ENCODE measurements at places on chromosomes 3 and 15. TPM values are rescaled to one million over a fixed set of nuclear protein-coding genes. Genes with fewer than 3 reads are reported as not detected.

IL17RD gene
- total RNA-seq, result 46.8 TPM

MNS1 gene
- 0.68 TPM for total RNA-seq

SI gene
- total RNA-seq, result not detected

- DNase-seq, result no peak
Measured at GRCh38 chr3:128970740-128971047, 23.2 kb downstream of the CFAP92 start.

MORC1 gene
- total RNA-seq, result not detected

ARPP19 gene
- 177 TPM for total RNA-seq

GRCh38 chr3:45054196-45054857 lies 28.2 kb downstream of the CLEC3B start:
- no peak for DNase-seq

SERPINI2 gene
- total RNA-seq, result not detected

DNA sequence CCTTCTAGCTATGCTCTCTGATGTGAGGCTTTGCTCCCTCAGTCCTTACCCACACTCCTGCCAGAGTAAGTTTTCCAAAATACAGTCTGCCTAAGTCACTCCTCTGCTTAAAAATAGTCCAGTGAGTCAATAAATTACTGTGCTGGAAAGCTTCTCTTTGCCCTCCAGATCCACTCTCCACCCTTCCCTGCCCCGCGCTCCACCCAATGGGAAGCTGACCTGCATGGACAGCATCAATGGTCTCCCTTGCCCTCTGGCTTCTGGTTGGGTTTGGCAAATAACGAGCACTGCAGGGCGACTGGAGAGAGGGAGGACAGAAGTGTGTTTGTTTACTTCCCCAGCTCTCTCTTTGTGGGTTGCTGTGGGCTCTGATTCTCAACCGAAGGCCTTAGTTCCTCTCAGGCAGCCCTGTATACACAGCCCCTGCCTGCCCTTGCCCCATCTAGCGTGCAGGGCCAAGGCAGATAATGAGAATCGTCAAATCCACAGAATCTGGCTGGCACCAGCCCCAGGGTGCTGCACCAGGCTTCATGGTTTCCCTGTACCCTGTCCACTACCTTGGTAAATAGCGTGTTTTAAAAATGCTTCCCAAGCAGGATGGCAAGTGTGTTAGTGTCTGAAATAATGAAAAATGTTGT lies 110.4 kb downstream of the ADAMTSL3 start:
- no peak for DNase-seq

GRCh38 chr3:49614936-49615335 lies 59.2 kb upstream of the APEH start:
- DNase-seq, result no peak

RBM5 gene
- total RNA-seq, result 170 TPM

DNA sequence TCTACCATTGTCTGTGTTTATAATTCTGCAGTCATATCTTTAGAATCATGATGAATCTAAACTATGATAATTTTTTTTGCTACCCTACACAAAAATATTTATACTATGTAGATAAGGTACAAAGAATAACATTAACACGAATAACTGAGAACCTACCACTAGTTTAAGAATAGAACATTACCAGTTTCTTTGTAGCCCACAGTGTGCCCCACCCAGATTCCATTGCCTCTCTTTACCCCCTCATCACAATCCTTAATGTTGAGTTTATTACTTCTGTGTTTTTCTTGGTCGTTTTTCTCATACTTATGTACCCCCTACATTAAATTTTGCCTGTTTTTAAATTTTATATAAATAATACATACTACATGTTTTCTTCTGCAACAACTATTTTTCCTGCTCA lies 140.5 kb downstream of the BBX start:
- DNase-seq, result no peak

- no peak for DNase-seq
Measured at GRCh38 chr3:197949191-197949777, 706 bp upstream of the RPL35A start.

SERINC4 gene
- not detected for total RNA-seq

- peak; percentile 92 for DNase-seq
Measured at GRCh38 chr3:159763011-159763601, 225.5 kb upstream of the IL12A start.

DNA sequence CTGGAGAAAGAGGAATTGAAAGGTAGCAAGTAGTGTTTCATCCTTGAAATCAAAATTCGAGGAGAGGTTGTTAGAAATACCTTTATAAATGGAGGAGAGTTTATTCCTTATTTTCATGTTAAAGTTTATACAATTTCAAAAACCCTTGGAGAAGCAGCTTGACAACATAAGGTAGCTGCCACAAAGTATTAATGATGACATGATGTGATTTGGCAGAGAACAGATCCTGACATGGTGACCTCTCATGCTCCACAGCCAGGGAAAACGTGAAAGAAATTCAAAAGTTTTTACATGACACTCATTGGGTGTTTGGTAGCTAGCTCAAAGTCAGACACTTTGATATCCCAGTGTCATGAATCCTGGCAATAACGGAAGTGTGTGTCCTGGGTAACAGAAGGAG lies 320.8 kb downstream of the GBE1 start:
- DNase-seq, result no peak

DNA sequence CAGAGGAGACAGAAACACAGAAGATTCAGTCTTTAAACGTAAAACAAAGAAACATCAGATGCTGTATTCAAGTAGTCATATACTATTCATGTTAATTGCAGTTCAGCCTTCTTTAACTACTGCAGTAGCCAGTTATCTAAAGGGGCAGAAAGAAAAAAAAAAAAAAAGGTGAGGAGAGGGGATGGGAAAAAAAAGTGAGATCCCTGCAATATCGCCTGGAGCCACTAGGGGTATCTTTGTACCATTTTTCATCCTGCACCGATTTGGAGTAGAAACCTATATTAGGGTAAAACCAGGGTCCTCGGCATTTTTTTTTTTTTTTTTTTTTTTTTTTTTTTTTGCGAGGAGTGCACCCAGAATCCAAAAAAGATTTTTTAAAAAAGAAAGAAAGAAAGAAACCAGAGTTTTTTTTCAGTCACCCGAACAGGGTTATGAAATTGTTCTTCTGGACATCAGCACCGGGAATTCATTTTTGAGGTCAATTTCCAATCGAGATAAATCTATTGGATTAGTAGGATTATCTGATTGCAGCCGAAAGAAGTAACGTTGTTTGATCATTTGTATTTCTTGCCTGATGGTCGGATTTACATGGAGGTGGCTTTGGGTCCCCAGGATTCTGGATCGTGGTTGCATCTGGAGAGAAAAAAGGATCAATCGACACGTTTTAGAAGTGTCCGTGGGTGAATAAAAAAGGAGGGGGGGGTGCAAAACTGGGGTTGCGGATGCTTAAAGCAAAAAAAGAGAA lies 186.7 kb downstream of the NLGN1 start:
- DNase-seq, result no peak

LDHAL6B gene
- not detected for total RNA-seq

DNA sequence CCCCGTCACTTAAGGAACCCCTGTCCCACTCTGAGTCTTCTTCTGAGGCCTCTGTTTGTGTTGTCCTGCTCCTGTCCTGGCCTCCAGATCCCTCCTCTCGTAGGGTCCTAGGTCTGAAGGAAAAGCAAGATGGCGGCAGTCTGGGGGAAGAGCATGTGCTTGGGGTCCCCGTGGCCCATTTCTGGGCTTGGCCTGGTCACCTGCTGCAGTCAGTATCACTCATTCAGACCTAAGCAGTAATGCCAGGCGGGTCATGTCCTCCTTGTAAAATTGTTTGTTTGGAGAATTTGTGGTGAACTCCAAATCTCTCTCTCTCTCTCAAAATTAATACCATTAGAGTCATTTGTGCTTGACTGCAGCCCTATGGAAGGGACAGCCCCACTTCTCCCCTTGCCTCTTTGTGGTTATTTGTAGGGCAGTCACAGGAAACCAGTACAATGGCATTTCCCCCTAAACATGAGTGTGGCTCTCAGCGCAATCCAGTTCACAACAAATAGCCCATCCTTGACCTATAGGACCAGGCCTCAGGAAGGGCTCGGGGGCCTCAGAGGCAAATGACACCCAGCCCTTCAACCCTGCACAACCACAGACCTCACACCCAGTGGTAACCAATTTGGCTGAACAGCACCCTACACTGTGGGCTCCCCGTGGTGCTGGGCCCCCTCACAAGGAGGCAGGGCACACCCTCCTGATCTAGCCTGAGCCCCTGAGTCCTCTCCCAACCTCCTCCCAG lies 173.5 kb downstream of the OR4M2 start:
- DNase-seq, result no peak

NPAP1 gene
- 0.28 TPM for total RNA-seq

- DNase-seq, result no peak
Measured at GRCh38 chr3:55678546-55679216, 191.6 kb upstream of the WNT5A start.

MEX3B gene
- total RNA-seq, result 4.3 TPM

GRCh38 chr3:161893972-161894371 lies 397.4 kb downstream of the OTOL1 start:
- DNase-seq, result no peak

FOXB1 gene
- not detected for total RNA-seq

FBXL22 gene
- 107 TPM for total RNA-seq

GOLGA6L4 gene
- total RNA-seq, result 5.0 TPM

DNA sequence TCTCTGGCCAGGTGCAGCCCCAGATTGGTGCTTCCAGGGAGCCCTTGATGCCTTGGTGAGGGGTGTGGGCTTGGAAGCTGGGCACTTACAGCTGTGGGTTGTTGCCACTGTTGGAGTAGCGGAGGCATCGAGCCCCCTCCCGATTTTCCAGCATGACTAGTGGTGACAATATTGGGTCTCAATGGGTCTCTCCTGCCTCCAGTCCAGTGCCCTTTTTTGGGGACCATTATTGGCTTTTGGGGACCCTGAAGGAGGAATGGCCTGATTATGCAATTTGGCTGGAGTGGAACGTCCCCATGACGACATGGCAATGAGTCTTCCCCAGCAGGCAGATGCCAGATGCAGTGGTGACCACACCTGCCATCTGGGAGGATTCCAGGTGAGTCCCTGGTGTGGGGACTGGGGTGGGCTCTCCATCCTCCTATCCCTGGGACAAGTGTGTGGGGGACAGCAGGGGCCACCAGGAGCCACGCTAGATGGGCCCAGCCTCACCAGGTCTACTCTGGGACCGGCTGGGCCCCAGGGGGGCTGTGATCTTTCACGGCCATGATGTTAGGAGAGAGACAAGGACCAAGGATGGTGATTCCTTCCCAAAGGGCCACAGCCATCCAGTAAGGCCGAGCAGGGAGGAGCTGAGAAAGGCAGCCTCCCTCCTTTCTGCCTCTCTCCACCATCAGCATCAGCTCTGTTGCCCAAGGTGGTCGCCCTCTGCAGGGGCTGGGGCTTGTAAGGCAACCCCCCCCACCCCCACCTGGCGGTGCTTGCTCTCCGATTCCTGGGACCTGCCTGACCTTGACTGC lies 196.8 kb downstream of the GOLGA6L6 start:
- peak; percentile 63 for DNase-seq

DNA sequence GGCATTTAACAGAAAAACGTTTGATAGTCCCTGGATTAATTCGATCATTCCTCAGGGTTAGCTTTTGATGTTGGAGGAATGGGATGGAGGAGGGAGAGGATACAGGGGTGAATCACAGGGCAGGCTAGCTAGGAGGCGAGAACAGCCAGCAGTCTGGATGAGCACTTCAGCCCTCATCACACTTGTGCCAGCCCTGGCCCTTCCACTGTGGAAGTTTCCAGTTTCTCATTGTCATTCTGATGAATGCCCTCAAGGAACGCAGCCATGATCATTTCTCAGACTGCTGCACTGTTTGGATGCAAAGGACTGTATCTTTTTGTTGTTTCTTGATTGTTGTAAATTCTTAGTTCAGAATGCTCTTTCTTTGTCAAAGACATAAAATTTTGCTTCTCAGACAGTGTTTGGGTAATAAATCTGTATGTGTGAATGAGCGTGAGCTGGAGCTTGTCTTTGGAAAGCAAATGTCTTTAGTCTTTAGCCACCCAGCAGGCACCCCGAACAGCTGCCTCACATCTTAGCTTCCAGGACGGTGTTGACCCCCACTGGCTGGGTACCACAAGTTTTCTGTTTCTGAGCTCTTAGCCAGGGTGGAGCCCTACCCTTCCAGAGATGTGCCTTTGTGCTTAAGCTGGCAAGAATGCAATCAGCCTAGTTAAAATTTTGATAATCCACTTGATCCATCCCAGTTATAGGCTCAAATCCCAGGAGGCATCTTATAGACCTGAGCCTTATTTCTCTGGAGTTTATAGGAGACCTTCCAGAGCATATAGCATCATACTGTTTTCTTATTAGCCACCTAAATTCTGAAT lies 121.1 kb downstream of the PDCD6IP start:
- DNase-seq, result no peak

ZBTB47 gene
- 34.9 TPM for total RNA-seq

DNA sequence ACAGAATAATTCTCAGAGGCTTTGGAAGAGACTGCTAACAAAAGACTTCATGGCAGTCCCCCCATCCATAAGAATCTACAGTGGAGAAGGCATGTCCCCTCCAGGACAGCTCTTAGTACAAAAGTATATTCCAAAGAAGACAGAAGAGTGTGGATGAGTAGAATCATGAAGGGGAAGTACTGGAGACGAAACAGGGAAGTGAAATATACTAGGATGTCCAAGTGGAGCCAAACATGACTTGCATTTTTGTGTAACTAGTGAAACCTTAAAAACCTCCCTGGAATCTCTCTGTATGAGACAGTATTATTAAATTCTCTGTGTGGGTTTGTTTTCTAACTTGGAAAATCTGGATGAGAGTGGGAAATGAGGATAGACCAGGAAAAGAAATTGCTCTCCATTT lies 312.4 kb downstream of the RSL24D1 start:
- DNase-seq, result no peak

DNA sequence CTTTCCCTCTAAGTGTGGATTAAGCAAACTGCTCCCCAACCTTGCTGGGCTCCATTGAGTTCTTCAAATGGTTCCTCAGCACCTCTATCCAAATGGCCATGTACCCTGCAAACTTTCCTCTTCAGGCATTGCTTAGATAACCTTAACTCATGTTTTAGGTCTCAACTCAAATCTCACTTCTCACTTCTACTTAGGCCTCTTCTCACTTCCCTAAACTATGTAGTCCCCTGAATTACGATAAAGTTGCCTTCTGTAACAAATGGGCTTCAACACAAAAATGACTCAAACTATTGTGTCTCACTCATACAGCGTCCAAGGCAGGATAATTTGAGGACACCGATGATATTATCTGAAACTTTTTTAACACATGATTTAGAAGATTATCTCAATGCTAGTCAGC lies 62.4 kb upstream of the STAC start:
- DNase-seq, result no peak

LARP6 gene
- 26.6 TPM for total RNA-seq

GRCh38 chr3:8988791-8989558 lies 25.7 kb upstream of the RAD18 start:
- no peak for DNase-seq

DNA sequence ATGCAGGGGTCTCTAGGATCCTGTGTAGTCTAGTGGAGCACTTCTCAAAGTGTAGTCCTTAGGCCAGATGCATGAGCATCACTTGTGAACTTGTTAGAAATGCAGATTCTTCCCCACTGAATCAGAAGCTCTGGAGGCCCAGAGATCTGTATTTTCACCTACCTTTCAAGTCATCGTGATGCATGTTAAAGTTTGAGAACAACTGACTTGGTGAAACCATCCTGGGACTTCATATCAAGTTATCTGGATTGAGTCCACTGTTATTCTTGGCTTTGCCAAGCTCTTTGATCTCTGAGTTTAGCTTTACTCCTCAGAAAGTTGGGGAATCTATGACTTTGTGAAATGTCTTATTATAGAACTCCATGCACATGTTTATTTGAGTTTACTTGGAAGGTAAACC lies 78.5 kb downstream of the ARNT2 start:
- no peak for DNase-seq

NR1I2 gene
- total RNA-seq, result 1.1 TPM

XXYLT1 gene
- 13.8 TPM for total RNA-seq

KNG1 gene
- not detected for total RNA-seq

PLA2G4B gene
- total RNA-seq, result 5.0 TPM

Measured in sigmoid colon (tissue), 7 donors.